ENCODE measurements at places on chromosomes 7 and 10. TPM values are rescaled to one million over a fixed set of nuclear protein-coding genes. Genes with fewer than 3 reads are reported as not detected.

ASIC3 gene
- 1.3 TPM for total RNA-seq

PWWP2B gene
- total RNA-seq, result 15.1 TPM

LFNG gene
- 19.2 TPM for total RNA-seq

CDNF gene
- total RNA-seq, result 1.8 TPM

COL28A1 gene
- 0.75 TPM for total RNA-seq

MINDY4 gene
- 6.6 TPM for total RNA-seq

TNRC18 gene
- total RNA-seq, result 18.3 TPM

CDHR1 gene
- 0.27 TPM for total RNA-seq

MYL10 gene
- total RNA-seq, result 14.8 TPM

SPDYE9 gene
- total RNA-seq, result 0.04 TPM

RHBDD2 gene
- total RNA-seq, result 9.1 TPM

TUBB8 gene
- total RNA-seq, result 0.09 TPM

OR9A2 gene
- total RNA-seq, result 0.18 TPM

WNT8B gene
- total RNA-seq, result not detected

ITPRID1 gene
- 0.44 TPM for total RNA-seq

PDCD4 gene
- total RNA-seq, result 55.1 TPM

DHX32 gene
- 22.0 TPM for total RNA-seq

PLPP4 gene
- 0.62 TPM for total RNA-seq

FHIP2A gene
- 14.1 TPM for total RNA-seq

Data from muscle of leg (tissue), 16 donors.